AG20443 (cell line): ENCODE measurements at places on chromosomes 2 and 18.

GRCh38 chr18:22783662-22784076 is 149.5 kb upstream of the RBBP8 start:
- DNase-seq = no peak

- DNase-seq = peak; percentile 81
Measured at GRCh38 chr18:70373042-70373519, 84.2 kb downstream of the SOCS6 start.

DNA sequence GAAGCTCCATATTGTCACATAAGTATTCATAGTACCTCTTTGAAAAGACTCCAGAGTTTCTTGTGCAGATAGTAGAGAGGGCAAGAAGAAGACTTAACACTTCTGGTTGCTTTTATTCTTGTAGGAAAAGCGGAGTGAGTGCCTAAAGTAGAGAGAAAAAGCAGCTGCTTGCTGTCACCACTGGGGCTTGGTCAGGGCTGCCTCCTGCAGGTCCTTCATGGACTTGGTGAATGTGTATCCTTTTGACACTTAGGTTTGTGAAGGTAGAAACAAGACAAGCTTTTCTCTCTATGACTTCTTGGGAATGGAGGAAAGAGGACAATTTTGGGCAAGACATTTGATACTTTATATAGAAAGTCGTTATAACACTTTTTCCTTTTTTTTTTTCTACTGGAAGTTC is 312.8 kb upstream of the FANCL start:
- DNase-seq = peak; percentile 15

DNA sequence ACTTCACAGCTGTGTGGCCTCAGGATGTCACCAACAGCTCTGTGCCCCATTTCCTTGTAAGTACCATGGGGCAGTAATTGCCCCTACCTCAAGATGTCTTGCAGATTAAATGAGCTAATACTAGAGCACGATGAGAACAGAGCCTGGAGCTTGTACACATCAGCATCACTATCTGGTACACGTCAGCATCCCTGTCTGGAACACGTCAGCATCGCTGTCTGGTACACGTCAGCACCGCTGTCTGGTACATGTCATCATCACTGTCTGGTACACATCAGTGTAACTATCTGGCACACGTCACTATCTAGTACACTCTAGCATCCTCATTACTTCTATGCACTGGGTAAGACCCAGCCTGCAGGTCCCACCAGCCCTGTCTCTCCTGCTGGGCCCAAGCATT is 37.2 kb downstream of the AQP12A start:
- DNase-seq = no peak

DNA sequence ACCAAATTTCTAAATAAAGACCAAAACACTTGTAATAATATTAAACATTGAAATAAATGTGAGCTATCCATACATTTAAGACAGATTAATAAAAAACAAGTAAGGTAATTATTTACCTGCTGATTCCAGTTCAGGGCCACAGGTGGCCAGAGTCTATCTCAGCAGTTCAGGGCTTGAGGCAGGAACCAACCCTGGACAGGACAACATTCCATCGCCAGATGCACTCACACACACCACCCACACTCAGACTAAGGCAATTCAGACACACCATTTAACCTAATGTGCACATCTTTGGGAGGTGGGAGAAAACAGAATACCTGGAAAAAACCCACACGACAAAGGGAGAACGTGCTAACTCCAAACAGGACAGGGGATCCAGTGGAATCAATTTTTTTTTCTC is 14.1 kb upstream of the WDSUB1 start:
- DNase-seq = no peak

GRCh38 chr2:36549165-36549574 is 48.8 kb downstream of the FEZ2 start:
- DNase-seq = no peak

GRCh38 chr2:217573571-217573970 is 429.2 kb downstream of the TNS1 start:
- DNase-seq = peak; percentile 43

- DNase-seq = no peak
Measured at GRCh38 chr2:15946983-15947382, 6.6 kb downstream of the MYCN start.

DNA sequence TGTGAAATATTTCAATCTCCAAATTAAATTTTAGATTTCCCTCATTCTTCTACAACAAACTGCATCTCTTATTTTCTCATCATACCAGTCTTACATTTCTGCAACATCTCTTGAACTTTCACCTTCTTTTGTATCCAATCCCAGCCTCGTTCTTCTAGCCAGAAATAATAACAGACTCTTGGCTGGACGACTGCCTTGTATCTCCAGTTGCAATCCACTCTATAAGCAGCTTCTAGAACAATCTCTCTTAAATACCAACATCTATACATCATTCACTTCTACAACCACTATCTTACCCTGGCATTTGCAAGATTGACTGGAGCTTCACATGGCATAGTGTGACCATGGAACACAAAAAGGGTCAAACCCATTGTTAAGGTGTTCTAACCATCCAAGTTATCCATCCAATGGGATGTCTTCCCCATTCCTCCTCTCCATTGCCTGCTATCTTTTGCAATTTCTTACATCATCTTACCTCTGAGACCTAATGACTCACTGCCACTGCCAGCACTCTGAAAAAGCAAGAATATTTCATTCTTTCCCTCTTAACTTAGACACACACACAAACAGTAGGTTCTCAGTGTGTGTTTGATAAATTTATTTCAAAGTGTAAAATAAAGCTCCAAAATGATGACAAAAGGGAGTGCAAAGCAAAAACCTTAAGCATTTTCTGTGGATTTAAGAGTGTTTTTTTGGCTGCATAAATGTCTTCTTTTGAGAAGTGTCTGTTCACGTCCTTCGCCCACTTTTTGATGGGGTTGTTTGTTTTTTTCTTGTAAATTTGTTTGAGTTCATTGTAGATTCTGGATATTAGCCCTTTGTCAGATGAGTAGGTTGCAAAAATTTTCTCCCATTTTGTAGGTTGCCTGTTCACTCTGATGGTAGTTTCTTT is 145.6 kb downstream of the METTL4 start:
- peak; percentile 20 for DNase-seq

DNA sequence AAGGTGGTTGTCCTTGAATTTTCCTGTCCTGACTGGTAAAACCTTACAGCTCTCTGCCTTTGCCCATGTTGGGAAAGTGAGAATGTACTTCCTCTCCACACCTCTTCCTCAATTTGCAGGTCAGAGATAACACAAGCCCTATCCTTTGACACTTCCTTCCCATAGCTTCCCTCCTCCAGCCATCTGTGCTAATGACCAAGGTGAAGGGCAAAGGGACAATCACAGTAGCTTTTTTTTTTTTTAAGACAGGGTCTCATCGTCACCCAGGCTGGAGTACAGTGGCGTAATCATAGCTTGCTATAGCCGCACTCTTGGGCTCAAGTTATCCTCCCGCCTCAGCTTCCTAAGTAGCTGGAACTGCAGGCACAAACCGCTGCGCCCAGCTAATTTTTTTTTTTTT is 24.3 kb upstream of the STPG4 start:
- no peak for DNase-seq

DNA sequence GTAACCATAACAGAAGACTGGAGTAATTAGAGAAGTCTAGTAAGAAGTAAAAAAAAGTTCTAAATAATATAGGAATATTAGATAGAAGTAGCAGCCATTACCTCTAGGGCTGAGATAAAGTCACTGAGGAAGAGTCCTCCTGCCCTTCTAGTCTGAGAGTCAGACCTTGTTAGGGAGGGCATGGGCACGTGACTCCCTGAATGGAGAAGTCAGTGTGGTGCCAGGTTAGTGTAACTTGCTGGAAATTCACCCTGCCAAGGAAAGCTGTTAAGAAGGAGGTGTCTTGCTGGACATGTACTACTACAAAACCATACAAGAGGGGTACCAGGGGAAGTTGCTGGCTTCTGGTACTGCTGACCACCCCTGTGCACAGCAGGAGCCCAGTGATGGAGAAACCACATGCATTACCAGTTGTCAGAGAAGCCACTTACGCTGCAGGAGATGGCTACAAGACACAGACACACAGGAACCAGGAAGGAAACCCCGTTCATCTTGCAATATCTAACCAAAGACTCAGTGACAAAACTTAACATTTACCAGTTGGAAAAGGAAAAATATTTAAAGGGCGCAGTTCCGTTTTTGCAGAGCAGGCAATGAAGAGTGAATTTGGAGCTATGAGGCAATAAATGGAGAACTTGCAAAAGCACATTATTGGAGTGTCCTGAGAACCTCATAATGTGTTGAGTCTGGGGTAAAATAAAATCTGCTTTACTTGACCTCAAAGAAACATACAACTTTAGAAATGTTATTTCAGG is 77.2 kb upstream of the TLK1 start:
- no peak for DNase-seq

GRCh38 chr2:84906900-84907714 is 1.7 kb downstream of the TMSB10 start:
- peak; percentile 73 for DNase-seq

GRCh38 chr2:127721978-127722355 is 20.7 kb downstream of the SFT2D3 start:
- DNase-seq = no peak

DNA sequence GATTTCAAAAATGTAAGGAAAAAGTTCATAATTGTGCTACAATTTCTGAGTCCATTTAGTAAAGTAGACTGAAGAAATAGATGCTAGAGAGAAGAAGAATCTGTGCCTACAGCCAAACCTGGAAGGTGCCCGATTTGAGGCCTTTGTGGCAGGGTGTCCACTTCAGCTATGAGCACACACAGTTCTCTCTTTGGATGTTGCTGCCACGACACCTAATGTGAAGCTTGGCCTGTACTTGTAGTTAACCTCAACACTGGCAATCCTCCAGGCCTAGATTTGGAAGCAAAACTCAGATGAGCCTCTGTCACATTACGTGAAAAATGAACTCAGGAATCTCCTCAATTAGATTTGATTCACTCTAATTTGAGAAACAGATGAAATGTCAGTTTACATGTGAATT is 90.1 kb upstream of the LRP1B start:
- no peak for DNase-seq

DNA sequence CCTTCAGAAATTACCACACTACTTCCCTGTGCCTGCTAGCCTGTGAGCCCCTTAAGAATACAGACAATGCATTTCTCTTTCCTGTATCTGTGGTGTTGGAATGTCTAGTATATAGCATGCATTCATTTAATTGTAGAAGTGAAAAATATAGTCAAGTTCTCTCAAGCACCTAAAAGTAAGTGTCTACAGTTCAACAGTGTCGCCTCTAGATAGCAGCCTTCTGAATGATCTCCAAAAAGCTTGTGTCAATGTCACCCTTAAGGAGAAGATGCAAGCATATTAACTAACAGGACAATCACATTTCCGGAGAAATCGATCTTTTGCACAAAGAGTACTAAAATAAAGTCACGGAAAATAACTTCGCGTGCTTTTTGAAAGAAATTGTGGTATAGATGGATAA is 27.5 kb upstream of the DSG3 start:
- DNase-seq = no peak

- no peak for DNase-seq
Measured at GRCh38 chr2:105848367-105848766, 103.7 kb downstream of the NCK2 start.

- no peak for DNase-seq
Measured at GRCh38 chr2:1039549-1039948, 88.9 kb downstream of the SNTG2 start.

DNA sequence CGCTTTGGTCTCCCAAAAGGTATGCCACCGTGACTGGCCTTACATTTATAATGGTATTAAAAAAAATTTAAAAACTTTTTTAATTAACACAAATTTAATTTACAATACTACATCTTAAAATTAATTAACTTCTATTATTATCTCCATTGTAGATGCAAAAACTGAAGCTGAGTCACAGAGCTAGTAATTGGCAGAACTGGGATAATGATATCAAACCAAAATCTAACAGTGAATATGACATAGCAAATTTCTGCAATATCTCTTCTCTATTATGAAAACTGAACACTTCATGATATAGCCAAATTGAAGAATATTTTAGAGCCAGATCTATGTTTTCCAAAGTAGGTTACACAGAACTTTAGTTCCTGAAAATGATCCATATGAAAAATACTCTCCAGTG is 66.4 kb upstream of the CHAC2 start:
- no peak for DNase-seq

GRCh38 chr2:71190656-71191569 is 36.0 kb downstream of the PAIP2B start:
- DNase-seq = peak; percentile 49

DNA sequence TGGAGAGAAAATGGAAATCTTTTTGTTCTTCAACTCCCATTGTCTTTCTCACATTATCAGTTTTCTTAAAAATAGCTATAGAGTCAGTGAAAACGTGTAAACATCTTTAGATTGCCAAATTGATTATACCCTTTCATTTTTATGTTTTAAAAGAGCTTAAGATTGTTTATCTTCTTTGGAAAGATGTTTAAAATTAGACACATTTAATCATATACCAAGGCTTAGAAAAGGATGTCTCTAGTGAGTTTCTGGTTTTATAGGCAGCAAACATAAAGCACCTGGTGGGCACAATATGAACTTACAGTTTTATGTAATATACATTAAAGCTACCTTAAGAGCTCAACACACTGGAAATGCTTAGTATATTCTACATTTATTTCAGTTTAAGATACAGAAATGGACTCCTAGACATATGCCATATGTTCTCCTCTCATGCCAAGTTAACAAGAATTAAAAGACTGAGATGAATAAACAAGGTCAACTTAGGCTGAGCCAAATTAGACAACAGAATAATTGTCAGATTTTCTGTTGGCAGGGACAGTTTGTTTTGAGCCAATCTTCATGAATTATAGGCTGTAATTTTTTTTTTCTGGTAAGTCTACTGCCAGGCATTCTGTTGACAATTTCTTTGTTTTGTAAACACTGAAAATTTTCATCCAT is 112.7 kb downstream of the OTX1 start:
- DNase-seq = no peak

GRCh38 chr2:68831686-68832232 is 39.4 kb downstream of the BMP10 start:
- DNase-seq = peak; percentile 59

GRCh38 chr2:71380665-71381064 is 49.1 kb downstream of the ZNF638 start:
- no peak for DNase-seq

GRCh38 chr2:162520959-162521358 is 177.0 kb downstream of the GCA start:
- DNase-seq = no peak

- no peak for DNase-seq
Measured at GRCh38 chr2:8671802-8672201, 10.1 kb upstream of the ID2 start.

DNA sequence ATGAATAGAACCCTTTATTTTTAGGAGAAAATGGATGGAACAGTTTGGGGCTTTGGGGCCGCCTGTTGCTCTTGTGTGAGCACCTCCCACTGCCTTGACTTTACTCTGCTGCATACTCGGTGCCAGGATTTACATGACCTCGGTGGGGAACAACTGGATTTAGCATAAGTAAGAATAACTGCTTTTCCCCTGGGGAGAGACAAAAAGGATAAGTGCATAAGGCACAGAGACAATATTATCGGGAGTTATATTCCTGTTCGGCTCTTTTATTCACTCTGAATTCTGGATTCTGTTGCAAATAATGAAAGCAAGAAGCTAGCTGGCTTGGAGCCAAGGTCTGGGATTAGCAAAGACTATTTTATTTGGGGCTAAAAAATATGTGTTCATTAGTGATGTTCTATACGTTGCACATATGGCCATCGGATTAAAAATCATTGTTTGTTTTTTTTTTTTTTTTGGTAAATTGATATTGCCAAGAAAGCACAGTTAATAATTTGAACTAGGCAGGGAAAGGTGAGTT is 69.8 kb downstream of the CYBRD1 start:
- DNase-seq = no peak
